Spinal cord (tissue), 10 donors: ENCODE measurements at places on chromosomes 5 and 9. TPM values are rescaled to one million over a fixed set of nuclear protein-coding genes. Genes with fewer than 3 reads are reported as not detected.

DNA sequence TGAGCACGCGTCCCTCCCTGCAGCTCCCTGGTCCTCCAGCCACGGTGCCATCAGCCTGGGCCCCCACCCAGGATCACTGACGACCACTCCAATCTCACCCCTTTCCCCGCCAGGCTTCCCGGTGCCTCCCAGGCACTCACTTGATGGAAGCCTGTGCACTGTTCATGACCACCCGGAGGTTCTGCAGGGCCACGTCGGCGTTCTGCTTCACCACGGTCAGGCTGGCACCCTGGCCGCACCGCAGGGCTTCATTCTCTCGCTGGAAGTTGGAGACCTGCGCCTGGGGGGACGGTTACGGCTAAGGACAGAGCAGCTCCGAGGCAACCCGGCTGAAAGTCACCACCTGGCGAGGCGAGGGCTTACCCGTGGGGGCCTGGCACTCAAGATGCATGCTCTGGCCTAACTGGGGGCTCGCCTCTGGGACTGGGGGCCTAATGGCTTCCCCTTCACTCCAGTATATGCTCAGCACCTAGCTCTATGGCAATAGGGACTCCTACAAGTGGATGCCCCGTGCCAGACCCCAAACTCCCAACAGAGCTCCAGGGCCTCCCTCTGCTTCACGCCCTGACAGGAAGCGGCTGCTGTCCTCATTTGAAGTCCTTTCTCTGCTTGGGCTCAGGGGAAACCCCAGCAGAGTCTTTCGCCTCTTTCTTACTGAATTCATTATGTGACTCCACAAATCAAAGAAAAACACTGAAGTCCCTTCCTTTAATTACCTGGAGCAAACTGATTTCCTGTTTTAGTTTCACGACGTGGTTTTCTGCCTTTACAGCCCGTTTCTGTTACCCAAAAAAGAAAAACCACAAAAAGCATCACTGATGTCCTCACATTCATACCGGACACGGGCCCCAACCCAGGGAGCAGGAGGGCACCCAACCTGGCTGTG, 4.2 kb upstream of the SNAPC4 start:
- peaks cover 77% of the 10 kb centered on the region for H3K36me3 ChIP-seq
- no peak overlapping the region for H3K4me3 ChIP-seq
- no peaks in the 10 kb centered on the region for H3K27me3 ChIP-seq
- H3K4me1 ChIP-seq: peaks cover 19% of the 10 kb centered on the region
- no peak for DNase-seq

DNA sequence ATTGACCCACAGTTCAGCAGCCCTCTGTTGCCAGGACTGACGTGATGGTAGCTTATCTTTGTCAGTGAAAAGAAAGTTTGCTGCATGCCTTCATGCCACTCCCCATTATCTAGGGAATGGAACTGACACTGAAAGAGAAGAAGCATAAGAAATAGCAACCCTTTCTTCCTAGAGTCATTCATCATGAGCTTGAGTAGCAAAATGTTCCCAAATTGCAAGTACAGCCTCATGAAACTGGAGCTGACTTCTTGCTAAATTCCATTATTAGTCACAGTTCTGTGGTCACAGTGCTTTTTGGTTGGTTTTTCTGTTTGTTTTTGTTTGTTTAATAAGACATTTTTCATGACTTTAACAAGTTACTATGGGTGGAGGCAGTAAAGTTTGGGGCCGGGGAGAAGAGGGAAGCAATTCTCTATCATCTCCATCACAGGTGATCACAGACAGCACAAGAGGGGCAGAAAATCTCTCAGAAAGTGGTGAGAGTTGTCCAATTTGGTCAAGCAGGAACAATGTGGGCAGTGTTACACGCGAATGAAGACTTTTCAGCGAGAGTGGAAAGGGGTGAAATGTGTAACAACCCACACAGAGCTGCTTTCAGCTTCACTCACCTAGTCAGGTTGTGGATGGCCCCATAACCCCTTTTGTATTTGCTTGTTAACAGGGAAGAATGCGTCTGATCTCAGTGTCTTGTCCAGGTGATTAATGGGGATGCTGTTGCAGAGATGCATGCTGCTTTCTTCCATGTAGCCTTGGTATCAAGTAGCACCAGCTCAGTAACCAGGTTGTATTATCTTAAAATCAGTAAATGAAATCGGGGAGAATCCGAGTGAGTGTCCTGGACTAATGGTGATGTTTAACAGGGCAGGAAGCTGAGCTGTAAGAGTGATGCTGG, 440.4 kb downstream of the DMRT2 start:
- no peaks in the 10 kb centered on the region for H3K36me3 ChIP-seq
- H3K27ac ChIP-seq: no peak overlapping the region
- no peak overlapping the region for H3K4me3 ChIP-seq

DNA sequence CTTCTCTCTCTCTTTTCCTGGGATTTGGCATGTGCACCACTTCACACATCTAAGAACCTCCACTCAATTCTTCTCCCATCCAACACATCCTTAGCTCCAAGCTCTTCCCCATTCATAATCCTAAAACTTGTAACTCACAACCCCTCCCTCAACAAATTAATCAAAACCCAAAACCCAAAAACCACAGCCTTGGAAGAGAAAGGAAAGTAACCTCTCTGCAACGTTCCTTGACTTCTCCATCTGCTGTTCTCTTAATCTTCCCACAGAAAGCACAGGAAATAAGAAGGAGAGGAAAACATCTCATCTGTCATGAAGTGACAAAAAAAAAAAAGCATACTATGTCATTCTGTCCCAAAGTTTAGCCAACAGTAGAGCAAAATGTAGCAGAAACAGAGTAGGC, 66.2 kb downstream of the DRD1 start:
- no peak overlapping the region for H3K27ac ChIP-seq
- H3K36me3 ChIP-seq: no peaks in the 10 kb centered on the region
- H3K4me1 ChIP-seq: no peaks in the 10 kb centered on the region
- DNase-seq: no peak
- no peak overlapping the region for H3K4me3 ChIP-seq

- no peak overlapping the region for H3K4me3 ChIP-seq
- peaks cover 3% of the 10 kb centered on the region for H3K36me3 ChIP-seq
- no peaks in the 10 kb centered on the region for H3K27me3 ChIP-seq
- DNase-seq: no peak
These were observed 22.4 kb downstream of the LYRM7 start for GRCh38 chr5:131193106-131193505.

- H3K27me3 ChIP-seq: no peaks in the 10 kb centered on the region
- no peaks in the 10 kb centered on the region for H3K36me3 ChIP-seq
- DNase-seq: no peak
- peaks cover 13% of the 10 kb centered on the region for H3K4me1 ChIP-seq
These were observed 79.6 kb downstream of the RAI14 start for GRCh38 chr5:34735491-34736426.

GRCh38 chr5:8861764-8862163, 684.1 kb downstream of the SEMA5A start:
- DNase-seq: no peak
- no peak overlapping the region for H3K4me3 ChIP-seq
- H3K36me3 ChIP-seq: no peaks in the 10 kb centered on the region

GRCh38 chr9:136935651-136936050, 8.9 kb downstream of the FBXW5 start:
- peaks cover 39% of the 10 kb centered on the region for H3K36me3 ChIP-seq
- DNase-seq: no peak
- no peak overlapping the region for H3K4me3 ChIP-seq
- no peak overlapping the region for H3K27ac ChIP-seq
- no peaks in the 10 kb centered on the region for H3K4me1 ChIP-seq

OTULIN gene
- 28.7 TPM for total RNA-seq

DNA sequence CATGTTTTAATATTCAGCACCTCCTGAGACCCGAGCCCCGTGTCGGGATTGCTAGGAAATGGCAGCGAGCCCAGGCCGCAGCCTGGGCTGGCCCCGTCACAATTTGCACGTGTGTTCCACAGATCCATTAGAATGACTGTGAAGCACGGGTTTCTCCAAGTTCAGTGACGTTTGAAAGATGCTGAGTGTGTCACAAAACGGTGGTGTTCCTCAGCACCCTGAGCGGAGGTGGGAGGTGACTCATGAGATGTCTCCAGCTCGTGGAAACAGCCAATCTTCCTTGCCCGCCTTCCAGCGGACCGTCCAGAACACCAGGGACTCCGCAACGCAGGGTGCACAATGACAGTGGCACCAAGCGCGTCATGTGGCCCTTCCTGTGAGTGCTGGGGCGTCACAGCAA, 412.8 kb downstream of the IRX2 start:
- no peaks in the 10 kb centered on the region for H3K36me3 ChIP-seq
- no peak for DNase-seq
- peaks cover 4% of the 10 kb centered on the region for H3K27me3 ChIP-seq
- H3K27ac ChIP-seq: no peak overlapping the region
- H3K4me1 ChIP-seq: peaks cover 15% of the 10 kb centered on the region
- H3K4me3 ChIP-seq: no peak overlapping the region

GRCh38 chr5:145689235-145689634, 145.9 kb downstream of the PRELID2 start:
- H3K4me1 ChIP-seq: no peaks in the 10 kb centered on the region
- no peaks in the 10 kb centered on the region for H3K27me3 ChIP-seq
- no peak overlapping the region for H3K4me3 ChIP-seq
- no peak overlapping the region for H3K27ac ChIP-seq
- H3K36me3 ChIP-seq: no peaks in the 10 kb centered on the region
- no peak for DNase-seq

- peaks cover 4% of the 10 kb centered on the region for H3K4me1 ChIP-seq
- H3K4me3 ChIP-seq: no peak overlapping the region
- no peak overlapping the region for H3K27ac ChIP-seq
- H3K27me3 ChIP-seq: no peaks in the 10 kb centered on the region
These were observed 107.2 kb upstream of the ZNF462 start for GRCh38 chr9:106755736-106756135.

PCA3 gene
- 0.39 TPM for total RNA-seq
